ENCODE measurements at places on chromosomes 16 and 17.

DNA sequence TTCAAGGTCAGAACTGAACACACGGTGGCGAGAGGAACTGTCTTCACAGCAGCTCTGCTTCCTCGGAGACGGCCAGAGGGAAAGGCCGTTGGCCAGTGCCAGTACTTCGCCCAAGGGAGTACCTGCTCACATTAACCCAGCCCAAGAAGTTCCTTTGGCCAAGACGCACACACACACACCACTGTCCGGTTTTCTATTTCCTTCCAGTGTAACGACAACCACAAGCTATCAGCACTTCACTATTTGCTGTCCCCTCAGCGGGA, 744 bp upstream of the GGNBP2 start:
- no peak for DNase-seq

DNA sequence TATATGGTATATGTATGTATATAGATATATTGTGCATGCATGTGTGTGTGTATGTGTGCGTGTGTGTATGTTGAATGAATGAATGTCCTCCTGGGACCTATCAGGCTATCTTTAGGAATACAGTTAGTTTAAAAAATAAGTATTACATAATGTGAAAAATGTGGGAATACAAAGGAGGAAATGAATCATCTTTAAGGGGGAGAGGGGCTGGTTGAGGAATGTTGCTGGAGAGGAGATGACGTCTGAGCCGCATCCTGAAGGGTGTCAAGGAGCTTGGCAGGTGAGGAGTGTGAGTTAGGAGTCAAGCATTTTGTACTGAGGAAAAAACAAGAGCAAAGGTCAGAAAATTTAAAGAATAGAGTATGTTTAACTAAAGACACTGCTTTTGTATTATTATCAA, 62.4 kb upstream of the NLK start:
- no peak for DNase-seq

DNA sequence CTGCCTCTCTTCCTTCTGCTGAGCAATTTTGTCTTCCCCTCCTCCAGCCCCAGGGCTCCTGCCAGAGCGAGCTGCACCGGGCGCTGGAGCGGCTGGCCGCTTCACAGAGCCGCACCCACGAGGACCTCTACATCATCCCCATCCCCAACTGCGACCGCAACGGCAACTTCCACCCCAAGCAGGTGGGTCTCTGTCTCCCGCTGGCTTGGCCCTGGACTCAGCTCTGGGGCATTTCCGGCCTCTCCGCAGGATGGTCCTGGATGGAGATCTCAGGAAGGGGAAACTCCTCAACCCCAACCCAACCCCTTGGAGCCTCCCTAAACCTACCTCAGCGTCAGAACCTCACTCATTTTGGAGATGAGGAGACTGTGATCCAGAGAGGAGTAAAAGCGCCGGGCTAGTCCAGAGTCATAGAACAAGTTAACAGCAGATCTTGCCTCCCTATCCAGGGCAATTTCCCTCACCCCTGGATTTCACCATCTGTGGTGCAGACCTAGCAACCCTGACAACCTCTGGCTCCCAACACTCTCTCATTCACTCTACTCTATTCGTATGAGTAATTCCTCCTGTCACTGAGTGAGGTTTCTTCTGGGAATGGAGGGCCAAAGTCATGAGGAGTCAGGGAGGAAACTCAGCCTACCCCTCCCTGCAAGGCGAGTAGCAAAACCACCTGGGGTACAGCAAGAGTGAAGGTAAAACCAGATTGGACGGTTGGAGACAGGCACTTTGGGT, 10.8 kb downstream of the IGFBP4 start:
- no peak for DNase-seq

- DNase-seq, result no peak
These were observed 49.3 kb upstream of the BCO1 start for GRCh38 chr16:81189100-81189664.

DNA sequence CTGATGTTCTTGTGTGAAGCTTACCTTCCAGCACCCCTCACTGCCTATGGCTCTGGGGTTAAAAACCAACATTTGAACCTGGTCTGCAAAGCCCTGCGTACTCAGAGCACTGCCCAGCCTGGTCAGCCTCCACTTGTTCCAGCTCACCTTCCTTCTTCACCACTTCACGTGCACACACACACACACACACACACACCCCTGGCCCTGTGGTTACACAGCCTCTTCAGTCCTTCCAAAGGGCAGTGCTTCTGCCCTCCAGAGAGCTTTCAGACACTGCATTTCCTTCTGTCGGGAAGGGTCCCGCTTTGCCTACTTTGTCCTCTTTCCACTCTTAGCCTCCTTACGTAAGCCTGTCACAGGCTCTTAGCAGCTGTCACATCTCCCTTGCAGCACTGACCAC, 9.6 kb upstream of the TMEM220 start:
- DNase-seq, result no peak

- no peak for DNase-seq
These were observed 150.0 kb downstream of the MSI2 start for GRCh38 chr17:57406131-57406980.

GRCh38 chr17:68704871-68705713, 103.9 kb upstream of the FAM20A start:
- no peak for DNase-seq

Measured in stimulated activated CD4-positive, alpha-beta T cell treated with anti-CD3 and anti-CD28 coated beads, Interleukin-12 subunit alpha, Interleukin-12 subunit beta, amount 100 ng/mL, for 24 hours (primary cell).